ENCODE measurements at places on chromosomes 5 and 9.

DNA sequence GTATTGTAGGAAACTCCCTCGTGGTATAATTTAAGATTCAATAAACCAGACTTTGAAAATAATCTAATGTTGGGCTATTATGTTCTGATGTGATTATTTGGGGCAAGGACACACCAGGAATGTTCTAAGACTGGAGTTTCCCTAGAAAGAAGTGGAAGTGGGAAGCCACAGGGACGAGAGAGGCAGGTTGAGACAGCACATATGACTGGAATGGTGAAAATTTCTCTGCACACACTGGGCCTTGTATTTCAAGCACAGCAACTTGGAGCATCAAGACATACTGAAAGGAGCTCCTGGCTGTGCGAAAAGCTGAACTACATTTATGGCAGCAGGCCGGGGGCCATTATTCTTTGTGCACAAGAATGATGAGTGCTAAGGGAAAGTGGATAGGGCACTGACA is 98.2 kb downstream of the CETN3 start:
- DNase-seq, result no peak

- no peak for DNase-seq
Measured at GRCh38 chr5:176736931-176737745, 73.2 kb upstream of the UNC5A start.

- DNase-seq, result no peak
Measured at GRCh38 chr9:84755380-84755779, 85.9 kb downstream of the NTRK2 start.

DNA sequence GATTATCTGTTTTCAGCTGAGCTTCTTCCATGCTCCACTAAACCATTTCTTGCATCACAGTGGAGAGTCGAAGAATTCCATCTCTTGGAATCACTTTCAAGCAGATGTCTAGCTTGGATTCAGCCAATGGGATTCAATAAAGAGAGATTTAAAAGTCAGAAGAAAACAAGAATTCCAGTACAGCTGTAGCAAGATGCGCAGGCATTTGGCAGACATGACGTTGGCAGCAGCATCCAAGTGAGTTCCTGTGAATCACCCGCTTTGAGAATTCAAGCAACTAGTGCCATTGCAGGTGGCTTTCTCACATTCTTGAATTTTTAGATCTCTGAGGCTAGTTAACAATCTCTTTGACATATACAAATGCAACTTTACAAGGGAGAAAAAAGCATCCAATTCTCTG is 467.0 kb downstream of the CDH10 start:
- DNase-seq, result no peak

- no peak for DNase-seq
Measured at GRCh38 chr5:51148437-51148836, 234.8 kb upstream of the ISL1 start.

GRCh38 chr5:135377751-135378680 is 21.0 kb downstream of the MACROH2A1 start:
- DNase-seq, result no peak

GRCh38 chr9:129598089-129598596 is 22.8 kb downstream of the C9orf50 start:
- no peak for DNase-seq

- DNase-seq, result no peak
Measured at GRCh38 chr5:134142806-134143205, 28.3 kb downstream of the TCF7 start.

DNA sequence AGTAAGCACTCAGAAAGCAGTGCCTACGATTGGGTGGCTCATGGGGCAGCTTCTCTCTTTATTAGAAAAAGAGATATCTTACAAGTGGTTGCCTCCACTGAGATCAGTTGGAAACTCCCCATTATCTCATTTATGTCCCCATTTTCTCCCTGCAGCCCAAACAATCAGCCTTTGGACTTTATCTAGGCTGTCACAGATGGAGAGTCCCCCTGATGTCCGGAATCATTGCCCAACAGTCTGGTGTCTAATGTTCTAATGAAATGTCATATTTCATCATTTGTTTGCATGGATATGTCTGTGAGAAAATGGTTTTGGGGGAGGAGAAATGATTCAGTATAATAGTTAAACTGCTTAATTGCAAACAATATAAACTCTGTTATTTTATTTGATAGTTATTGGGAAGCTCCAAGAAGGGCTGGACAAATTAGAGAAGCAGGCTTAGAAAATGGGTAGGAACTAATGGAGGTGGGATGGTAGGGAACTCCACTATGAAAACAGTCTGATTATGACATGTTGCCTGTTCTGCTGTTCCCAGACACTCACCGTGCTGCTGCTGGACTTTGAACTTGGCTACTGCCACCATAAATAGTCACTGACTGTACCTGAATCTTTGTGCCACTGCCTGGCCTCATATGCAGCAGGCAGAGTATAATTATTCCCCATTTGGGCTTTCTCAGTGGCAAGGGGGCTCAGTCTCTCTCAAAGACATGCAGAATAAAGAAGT is 38.3 kb upstream of the SMAD5 start:
- no peak for DNase-seq

- DNase-seq, result no peak
Measured at GRCh38 chr5:10493884-10494283, 52.2 kb downstream of the ROPN1L start.
